Ovary (tissue), 10 donors: ENCODE measurements at places on chromosomes 3 and 15. TPM values are rescaled to one million over a fixed set of nuclear protein-coding genes. Genes with fewer than 3 reads are reported as not detected.

- no peaks in the 10 kb centered on the region for H3K4me1 ChIP-seq
- H3K36me3 ChIP-seq, result no peaks in the 10 kb centered on the region
- no peak for DNase-seq
- no peak overlapping the region for H3K4me3 ChIP-seq
- no peaks in the 10 kb centered on the region for H3K27me3 ChIP-seq
- no peak overlapping the region for H3K27ac ChIP-seq
Observed at GRCh38 chr15:100861511-100861991, 18.1 kb upstream of the ALDH1A3 start.

GRCh38 chr3:43194490-43195114 is 88.7 kb upstream of the POMGNT2 start:
- H3K27ac ChIP-seq, result no peak overlapping the region
- H3K27me3 ChIP-seq, result no peaks in the 10 kb centered on the region
- DNase-seq, result no peak
- H3K4me3 ChIP-seq, result no peak overlapping the region
- H3K36me3 ChIP-seq, result no peaks in the 10 kb centered on the region

DNA sequence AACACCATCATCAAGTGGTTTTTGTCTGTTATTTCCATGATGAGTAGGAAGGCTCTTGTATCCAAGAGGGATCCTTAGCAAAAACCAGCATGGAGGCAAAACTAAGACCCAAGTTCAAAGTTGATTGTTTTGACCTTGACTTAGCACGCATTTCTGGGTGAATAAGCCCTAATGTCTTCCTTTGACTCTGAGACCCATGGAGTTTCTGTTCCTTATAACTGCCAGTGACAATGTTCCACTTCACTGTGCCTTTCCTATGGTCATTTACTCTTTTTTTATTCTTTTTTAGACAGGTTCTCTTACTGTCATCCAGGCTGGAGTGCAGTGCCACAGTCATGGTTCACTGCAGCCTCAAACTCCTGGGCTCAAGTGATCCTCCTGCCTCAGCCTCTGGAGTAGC is 118.2 kb upstream of the MRPL3 start:
- no peak overlapping the region for H3K27ac ChIP-seq
- no peak for DNase-seq
- no peaks in the 10 kb centered on the region for H3K4me1 ChIP-seq
- no peaks in the 10 kb centered on the region for H3K36me3 ChIP-seq

DNA sequence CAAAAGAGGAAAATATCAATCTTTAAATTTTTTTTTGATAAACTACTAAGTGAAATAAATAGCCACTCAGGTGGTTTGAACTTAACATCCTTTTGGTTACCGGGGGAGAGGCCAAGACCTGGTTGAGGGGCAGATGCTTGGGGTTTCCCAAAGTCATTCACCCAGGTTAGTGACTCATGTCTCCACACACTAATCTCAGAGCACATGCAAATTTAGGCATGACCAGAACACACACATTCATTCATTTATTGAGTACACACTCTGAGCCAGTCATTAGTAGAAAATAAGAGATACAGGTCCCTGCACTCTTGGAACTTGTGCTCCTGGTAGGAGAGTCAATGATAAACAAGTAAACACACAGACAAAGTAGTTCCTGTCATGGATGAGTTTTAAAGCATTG is 7.3 kb downstream of the ILDR1 start:
- no peaks in the 10 kb centered on the region for H3K4me1 ChIP-seq
- H3K4me3 ChIP-seq, result no peak overlapping the region
- H3K36me3 ChIP-seq, result no peaks in the 10 kb centered on the region
- no peak overlapping the region for H3K27ac ChIP-seq
- DNase-seq, result no peak

- H3K27ac ChIP-seq, result no peak overlapping the region
- no peaks in the 10 kb centered on the region for H3K27me3 ChIP-seq
- DNase-seq, result no peak
- no peaks in the 10 kb centered on the region for H3K36me3 ChIP-seq
- H3K4me3 ChIP-seq, result no peak overlapping the region
Observed at GRCh38 chr3:31249545-31249944, 283.2 kb upstream of the STT3B start.

The CYFIP1 gene
- 77.1 TPM for total RNA-seq

The ZNF445 gene
- total RNA-seq, result 25.9 TPM

DNA sequence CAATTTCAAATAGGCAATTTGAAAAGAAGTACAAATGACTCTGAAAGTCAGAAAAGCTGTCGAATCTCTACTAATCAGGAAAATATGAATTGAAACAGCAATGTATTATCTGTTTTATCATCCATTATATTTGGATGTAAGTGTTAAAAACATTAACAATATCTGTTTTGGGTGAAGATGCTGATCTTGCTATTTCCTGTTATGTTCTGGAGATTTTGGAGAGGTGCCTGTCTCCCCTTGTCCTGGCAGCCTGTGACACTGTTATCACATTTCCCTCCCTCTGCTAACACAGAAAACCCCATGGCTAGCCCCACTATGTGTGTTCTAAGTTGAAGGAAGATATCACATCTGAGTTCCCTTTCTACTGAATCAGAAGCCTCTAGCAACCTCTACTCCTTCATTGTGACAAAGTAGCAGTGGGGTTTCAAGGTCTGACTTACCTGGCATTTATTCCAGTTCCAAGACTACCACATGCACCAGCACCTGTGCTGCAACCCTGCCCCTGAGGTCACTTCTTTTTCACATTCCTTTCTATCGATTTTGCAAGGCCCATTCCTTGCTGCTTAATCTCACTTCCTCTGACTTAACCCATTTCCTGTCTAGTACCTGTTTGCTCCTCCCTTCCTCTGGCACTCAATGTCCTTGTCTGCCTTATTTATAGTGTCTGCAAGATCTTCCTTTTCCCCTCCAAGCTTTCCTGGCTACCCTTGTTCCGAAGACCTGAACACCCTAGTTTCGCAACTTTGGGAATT is 95.5 kb upstream of the COL8A1 start:
- H3K4me3 ChIP-seq, result no peak overlapping the region
- H3K4me1 ChIP-seq, result peaks cover 5% of the 10 kb centered on the region
- no peaks in the 10 kb centered on the region for H3K36me3 ChIP-seq
- DNase-seq, result no peak

DNA sequence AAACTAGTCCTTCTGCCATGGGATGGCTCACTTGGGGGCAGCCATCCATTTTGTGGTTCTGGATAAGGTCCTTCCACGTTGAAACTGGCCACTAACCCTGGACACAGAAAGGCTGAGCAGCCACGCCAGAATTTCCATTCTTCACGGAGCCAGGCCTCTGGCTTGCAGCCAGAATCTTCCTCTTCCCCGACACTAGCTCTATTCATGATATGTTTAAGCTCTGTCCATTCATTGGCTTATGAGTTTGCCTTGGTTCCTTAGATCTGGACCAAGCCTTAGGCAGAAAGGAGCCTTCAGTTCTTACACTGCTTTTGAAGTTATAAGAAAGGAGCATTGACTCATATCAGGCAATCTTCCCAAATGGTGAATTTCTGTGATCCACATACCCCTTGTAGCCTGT is 288.4 kb upstream of the GOLGA6L4 start:
- H3K27ac ChIP-seq, result no peak overlapping the region
- no peaks in the 10 kb centered on the region for H3K36me3 ChIP-seq
- H3K4me1 ChIP-seq, result no peaks in the 10 kb centered on the region
- no peaks in the 10 kb centered on the region for H3K27me3 ChIP-seq
- DNase-seq, result no peak
- H3K4me3 ChIP-seq, result no peak overlapping the region

The GPR160 gene
- 0.48 TPM for total RNA-seq

GRCh38 chr3:10283638-10284037 is 9.1 kb downstream of the GHRL start:
- no peaks in the 10 kb centered on the region for H3K4me1 ChIP-seq
- H3K27me3 ChIP-seq, result no peaks in the 10 kb centered on the region
- no peaks in the 10 kb centered on the region for H3K36me3 ChIP-seq
- H3K27ac ChIP-seq, result no peak overlapping the region
- no peak for DNase-seq

The RASGRP1 gene
- total RNA-seq, result 0.72 TPM

The MASP1 gene
- total RNA-seq, result 4.0 TPM

DNA sequence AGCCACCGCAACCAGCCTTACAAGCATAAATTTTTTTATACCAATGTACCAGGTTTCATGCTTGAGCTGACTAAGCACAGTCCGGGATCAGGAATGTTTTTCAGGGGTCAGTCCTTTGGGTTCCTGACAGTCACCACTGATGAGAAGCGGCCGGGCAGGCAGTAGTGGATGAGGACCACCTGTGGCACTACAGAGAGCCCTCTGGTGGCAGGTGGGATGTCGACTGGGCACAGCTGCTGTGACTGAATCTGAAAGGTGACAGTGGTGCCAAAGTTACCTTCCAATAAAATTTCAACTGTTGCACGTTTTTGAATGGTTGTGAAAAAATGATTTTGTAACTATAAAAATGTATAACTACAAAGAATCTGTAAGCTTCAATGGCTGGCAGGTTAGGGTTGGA is 34.0 kb downstream of the TPRA1 start:
- H3K27ac ChIP-seq, result no peak overlapping the region
- H3K4me3 ChIP-seq, result no peak overlapping the region
- H3K27me3 ChIP-seq, result no peaks in the 10 kb centered on the region
- H3K36me3 ChIP-seq, result no peaks in the 10 kb centered on the region
- H3K4me1 ChIP-seq, result peaks cover 1% of the 10 kb centered on the region

GRCh38 chr3:136343446-136343845 is 93.3 kb downstream of the PCCB start:
- H3K4me3 ChIP-seq, result no peak overlapping the region
- no peak overlapping the region for H3K27ac ChIP-seq
- H3K27me3 ChIP-seq, result no peaks in the 10 kb centered on the region
- H3K4me1 ChIP-seq, result no peaks in the 10 kb centered on the region
- DNase-seq, result no peak

GRCh38 chr15:100973351-100974111 is 54.4 kb downstream of the LRRK1 start:
- DNase-seq, result no peak
- no peaks in the 10 kb centered on the region for H3K36me3 ChIP-seq

GRCh38 chr15:62391641-62392262 is 226.7 kb upstream of the C2CD4B start:
- H3K36me3 ChIP-seq, result no peaks in the 10 kb centered on the region
- H3K27ac ChIP-seq, result peak overlapping the region; percentile 35
- H3K4me1 ChIP-seq, result peaks cover 3% of the 10 kb centered on the region
- peak overlapping the region; percentile 66 for H3K4me3 ChIP-seq

GRCh38 chr15:82128401-82129148 is 82.8 kb upstream of the MEX3B start:
- no peaks in the 10 kb centered on the region for H3K27me3 ChIP-seq
- H3K27ac ChIP-seq, result no peak overlapping the region
- H3K4me3 ChIP-seq, result no peak overlapping the region

- H3K4me3 ChIP-seq, result no peak overlapping the region
- H3K4me1 ChIP-seq, result peaks cover 19% of the 10 kb centered on the region
- DNase-seq, result no peak
- H3K27me3 ChIP-seq, result no peaks in the 10 kb centered on the region
- peak overlapping the region; percentile 26 for H3K27ac ChIP-seq
Observed at GRCh38 chr3:58025837-58026569, 17.8 kb downstream of the FLNB start.

DNA sequence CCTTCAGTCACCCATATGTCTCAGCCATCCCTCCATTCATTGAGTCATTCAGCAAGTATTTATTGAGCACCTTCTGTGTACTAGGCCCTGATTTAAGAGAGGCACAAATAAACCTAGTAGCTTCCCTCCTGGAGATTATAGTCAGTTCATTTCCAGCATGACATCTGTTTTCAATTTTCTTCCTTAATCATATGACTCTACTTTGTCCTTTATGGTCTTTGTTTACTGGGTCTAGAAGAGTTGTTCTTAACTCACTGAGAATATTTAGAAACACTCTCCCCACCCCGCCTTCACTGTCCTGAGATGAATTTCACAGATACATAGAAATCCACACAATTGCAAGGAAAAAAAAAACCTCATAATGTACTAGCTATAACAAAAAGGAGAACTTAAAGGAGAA is 44.8 kb upstream of the ADAMTS9 start:
- no peaks in the 10 kb centered on the region for H3K36me3 ChIP-seq
- no peak overlapping the region for H3K27ac ChIP-seq
- peaks cover 16% of the 10 kb centered on the region for H3K4me1 ChIP-seq
- H3K27me3 ChIP-seq, result no peaks in the 10 kb centered on the region

The SKOR1 gene
- 1.2 TPM for total RNA-seq

The CSNK1G1 gene
- 14.9 TPM for total RNA-seq
